ENCODE measurements at places on chromosomes 4 and X.
A peak's percentile ranks its signal among the peaks of the same experiment; 100 is the strongest.

GRCh38 chrX:135535077-135535940, 14.8 kb downstream of the INTS6L start:
- no peak for DNase-seq

GRCh38 chr4:127775843-127776242, 6.3 kb upstream of the HSPA4L start:
- no peak for DNase-seq

DNA sequence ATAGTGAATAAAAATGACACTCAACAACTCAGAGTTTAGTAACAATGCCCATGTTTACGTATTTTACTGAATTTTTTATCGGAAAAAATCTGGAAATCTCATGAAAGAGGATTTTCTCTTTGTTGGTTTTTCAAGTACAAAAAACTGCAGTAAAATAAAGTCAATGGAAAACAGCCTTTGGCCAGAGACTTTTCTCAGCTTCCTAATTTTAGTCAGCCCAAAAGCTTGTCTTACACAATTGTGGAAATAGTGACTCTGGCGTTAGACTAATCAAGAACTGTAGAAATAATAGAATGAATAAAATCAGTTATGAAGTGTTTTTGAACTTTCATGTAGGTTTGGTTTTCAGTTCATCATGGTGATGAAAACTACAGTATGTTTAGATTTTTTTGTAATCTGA, 234.7 kb downstream of the DKK2 start:
- DNase-seq, result no peak

DNA sequence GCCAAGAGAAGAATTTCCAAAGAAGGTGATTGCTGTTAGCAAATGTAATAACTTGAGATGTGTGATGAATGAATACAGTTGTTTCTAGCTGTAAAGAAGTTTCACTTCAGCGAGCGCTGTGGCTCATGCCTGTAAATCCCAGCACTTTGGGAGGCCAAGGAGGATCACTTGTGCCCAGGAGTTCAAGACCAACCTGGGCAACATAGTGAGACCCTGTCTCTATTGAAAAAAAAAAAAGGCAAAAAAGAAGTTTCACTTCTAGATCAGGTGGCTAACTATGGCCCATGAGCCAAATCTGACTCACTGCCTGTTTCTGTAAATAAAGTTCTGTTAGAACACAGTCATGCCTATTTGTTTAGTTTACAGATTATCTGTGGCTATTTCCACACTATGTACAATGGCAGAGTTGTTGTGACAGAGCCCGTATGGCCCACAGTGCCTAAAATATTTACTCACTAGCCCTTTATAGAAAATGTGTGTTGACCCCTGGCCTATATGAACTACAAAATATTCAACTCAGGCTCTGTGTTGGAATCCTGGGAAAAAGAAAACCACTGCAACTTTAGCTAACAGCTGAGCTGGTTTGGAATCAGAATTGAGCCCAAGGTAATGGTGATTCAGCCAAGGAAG, 54.1 kb upstream of the PRPS1 start:
- DNase-seq, result no peak

DNA sequence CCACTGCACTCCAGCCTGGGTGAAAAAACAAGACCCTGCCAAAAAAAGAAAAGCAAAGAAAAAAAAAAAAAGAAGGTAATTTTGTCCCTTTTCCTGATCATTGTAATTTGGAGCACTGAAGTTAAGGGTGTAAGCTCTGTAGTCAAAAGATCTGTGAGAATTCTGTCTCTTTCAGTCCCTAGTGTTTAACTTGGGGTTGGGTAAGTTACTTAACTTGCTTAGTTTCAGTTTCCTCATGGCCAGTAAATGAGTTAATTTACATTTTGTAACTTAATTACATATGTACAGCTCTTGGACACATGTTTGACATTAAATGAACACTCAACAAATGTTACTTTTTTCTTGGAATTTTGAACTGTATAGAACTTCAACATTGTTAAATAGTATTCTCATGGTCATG, 10.9 kb upstream of the UBE2K start:
- DNase-seq, result no peak

DNA sequence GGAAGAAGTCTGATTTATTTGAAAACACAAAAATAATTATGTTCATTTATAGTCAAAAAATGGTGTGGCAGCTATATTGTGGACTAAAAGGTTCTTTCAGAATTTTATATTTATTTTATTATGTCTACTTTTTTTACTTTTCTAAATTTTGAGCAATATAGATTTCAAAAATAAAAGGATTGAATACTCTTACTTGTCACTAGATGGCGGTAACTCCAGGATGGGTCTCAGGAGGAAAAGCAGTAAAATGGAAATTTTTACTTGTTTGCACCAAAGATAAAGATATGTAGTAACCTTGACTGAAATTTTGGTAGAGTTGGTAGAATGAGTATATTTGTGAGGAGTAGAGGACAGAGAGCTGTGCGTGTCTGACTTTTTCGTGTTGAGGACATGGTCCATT, 14.5 kb upstream of the DACH2 start:
- DNase-seq, result peak; percentile 16

DNA sequence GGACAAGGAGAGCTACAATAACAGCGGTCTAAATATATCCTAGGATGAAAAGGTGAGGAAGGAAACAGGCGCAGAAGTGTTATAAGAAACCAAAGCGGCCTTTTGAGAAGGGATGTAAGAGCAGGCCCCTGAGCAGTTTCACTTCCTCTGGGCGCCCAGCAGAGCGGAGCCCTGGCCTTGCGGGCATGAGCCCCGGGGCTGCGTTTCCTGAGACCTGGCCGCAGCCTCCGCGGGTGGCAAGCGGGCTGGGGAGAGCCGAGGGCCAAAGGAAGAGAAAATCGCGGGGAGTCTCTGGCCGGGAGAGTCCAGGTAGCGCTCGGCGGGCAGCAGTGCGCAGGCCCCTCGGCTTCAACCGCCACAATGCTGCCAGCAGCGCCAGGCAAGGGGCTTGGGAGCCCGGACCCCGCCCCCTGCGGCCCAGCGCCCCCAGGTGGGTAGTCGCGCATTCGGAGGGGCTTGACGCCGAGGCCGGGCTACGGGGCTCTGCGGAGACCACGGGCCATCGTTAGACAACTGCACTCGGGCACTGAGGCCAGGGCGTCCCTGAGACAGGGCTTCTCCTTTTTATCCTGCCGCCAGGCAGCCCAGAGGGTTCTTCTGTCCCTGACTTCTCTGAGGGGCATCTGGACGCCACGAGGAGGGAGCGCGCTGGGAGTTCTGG, at the start of gene BANK1:
BANK1 (plus strand) TSS at position 210 of the 661 bp plus-strand sequence; CDS start at position 361, 151 bp downstream.
- peak; percentile 45 for DNase-seq

DNA sequence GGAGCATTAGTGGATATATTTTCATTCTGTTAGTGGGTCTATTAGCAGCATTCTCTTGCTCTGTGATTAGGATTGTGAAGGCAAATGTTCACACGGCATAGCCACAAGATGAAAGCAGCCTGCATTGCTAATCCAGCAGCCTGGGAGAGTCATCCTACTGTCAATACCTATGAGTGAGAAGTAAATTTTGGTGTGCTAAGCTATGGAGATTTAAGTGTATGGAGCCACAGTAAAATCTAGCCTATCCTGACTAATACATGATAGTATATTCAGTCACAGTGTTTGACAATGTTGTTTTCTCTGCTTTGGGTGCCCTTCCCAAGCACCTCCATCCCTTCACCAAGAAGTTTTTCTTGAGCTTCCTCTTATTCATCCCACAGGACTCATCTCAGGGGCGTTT, 47.2 kb upstream of the TMPRSS11F start:
- no peak for DNase-seq

- no peak for DNase-seq
These were observed 83.6 kb downstream of the CHM start for GRCh38 chrX:85963736-85964135.

DNA sequence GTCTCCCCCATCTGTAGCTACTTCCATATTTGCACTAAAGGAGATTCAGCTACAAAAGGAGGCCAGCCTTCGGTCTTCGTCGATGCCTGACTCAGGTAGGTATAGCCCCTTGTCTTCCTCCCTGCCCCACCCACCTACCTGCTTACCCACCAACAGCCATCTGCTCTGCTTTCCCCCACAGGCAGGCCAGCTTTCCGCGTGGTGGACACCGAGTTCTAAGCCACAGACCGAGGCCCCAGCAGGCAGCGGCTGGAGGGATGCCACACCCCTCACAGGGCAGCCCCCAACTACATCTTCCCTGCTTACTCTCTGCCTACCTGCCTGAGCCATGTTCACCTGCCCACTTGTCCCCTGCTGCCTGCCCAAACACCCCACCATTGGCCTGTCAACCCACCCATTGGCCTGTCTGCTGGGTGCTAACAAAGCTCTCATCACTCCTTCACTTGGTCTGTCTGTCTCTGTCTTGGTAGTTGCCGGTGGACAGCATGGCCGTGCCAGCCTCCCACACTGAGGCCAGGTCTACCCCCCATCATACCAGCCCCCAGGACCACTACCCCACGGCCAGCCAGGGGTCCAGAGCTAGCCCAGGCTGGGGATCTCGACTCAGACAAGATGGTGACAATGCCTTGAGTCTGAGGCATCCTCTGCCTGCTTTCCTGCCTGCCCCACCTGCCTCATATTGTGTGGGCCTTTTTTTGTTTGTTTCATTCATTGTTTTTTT, 4.1 kb upstream of the USP11 start:
- DNase-seq, result no peak

GRCh38 chr4:144399927-144400326, 246.0 kb upstream of the HHIP start:
- DNase-seq, result no peak

DNA sequence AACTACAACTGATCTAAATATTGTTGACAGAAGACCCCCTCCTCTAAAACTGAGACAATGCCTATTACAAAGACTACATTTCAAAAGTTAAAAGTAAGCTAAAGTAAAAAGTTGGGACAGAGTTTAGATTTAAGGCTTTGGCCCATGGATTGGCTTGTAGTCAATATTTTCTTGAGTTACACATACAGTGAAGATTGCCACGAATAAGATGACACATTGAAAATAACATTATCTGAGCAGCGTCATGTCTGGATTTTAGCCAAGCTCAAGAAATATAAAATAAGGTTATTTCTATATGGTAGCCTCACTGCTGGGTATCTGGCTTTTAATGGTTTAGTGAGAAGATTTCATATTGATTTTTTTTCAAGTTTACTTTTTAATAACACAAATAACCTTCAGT, 266.2 kb upstream of the LDB2 start:
- DNase-seq, result no peak

DNA sequence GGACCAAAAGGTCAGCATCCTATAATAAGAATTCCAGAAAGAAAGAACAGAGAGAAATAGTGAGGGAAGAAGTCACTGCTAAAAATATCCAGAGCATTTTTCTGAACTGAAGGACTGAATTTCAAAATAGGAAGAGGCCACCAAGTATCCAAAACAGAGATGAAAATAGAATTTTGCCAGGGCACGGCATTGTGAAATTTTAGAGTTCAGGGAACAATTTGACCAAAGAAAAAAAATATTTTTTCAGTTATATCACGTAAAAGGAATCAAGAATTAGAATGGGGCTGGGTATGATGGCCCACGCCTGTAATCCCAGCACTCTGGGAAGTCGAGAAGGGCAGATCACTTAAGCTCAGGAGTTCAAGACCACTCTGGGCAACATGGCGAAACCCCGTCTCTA, 65.4 kb downstream of the FGFBP1 start:
- no peak for DNase-seq

GRCh38 chr4:137000432-137000831, 531.9 kb downstream of the PCDH18 start:
- no peak for DNase-seq

DNA sequence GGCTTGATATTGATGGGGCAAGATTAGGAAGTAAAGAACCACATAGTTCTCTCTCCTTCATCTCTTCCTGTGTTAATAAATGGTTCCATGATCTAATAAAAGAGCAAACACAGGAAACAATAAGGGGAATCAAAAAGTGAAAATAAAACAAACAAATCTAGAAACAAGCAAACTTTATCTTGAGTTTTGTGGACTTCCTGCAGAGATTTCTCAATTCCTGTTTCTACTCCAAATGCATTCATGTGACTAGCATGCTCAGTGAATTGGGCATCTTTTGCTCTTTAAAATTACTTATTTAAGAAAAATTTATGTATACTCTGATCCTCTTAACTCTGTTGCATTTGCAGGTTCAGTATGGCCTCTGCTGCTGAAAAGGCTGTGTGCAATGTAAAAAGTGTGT, 682.0 kb downstream of the KCTD8 start:
- no peak for DNase-seq
